ENCODE measurements at places on chromosomes 6 and 20. TPM values are rescaled to one million over a fixed set of nuclear protein-coding genes. Genes with fewer than 3 reads are reported as not detected.

PHACTR1 gene
- total RNA-seq = 3.7 TPM

DDRGK1 gene
- total RNA-seq = 52.5 TPM

LIN28B gene
- total RNA-seq = not detected

ECT2L gene
- 6.8 TPM for total RNA-seq

- H3K4me3 ChIP-seq = no peak overlapping the region
- no peak for DNase-seq
- no peaks in the 10 kb centered on the region for H3K27me3 ChIP-seq
- no peaks in the 10 kb centered on the region for H3K4me1 ChIP-seq
- no peaks in the 10 kb centered on the region for H3K36me3 ChIP-seq
Observed at GRCh38 chr6:108779536-108780275, 68.5 kb upstream of the ARMC2 start.

- no peak overlapping the region for H3K4me3 ChIP-seq
- DNase-seq = no peak
- H3K27me3 ChIP-seq = no peaks in the 10 kb centered on the region
- H3K36me3 ChIP-seq = no peaks in the 10 kb centered on the region
- H3K27ac ChIP-seq = no peak overlapping the region
- H3K4me1 ChIP-seq = no peaks in the 10 kb centered on the region
Observed at GRCh38 chr20:31641391-31641790, 3.7 kb downstream of the COX4I2 start.

DNA sequence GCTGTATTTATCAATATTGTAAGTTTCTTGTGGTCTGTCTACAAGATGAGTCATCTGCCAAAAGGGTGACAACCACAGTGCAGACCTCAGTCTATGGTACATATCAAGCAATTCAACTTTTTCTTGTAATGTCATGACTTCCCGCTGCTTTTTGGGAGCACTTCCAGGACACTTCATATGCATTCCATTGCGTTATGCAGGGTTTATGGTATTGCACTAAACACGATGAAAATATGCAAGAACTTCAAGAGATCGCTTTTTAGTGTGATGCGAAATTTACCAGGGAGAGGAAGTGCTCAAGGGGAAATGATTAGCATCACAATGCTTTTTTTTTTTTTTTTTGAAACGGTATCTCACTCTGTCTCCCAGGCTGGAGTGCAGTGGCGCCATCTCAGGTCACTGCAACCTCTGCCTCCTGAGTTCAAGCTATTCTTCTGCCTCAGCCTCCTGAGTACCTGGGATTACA, 166.5 kb downstream of the TFAP2A start:
- H3K4me3 ChIP-seq = no peak overlapping the region
- no peaks in the 10 kb centered on the region for H3K27me3 ChIP-seq
- no peaks in the 10 kb centered on the region for H3K36me3 ChIP-seq
- no peak for DNase-seq

GRCh38 chr20:50277064-50277415, 86.4 kb downstream of the CEBPB start:
- peaks cover 2% of the 10 kb centered on the region for H3K4me1 ChIP-seq
- no peak for DNase-seq
- H3K36me3 ChIP-seq = no peaks in the 10 kb centered on the region
- no peak overlapping the region for H3K27ac ChIP-seq
- H3K27me3 ChIP-seq = no peaks in the 10 kb centered on the region

DNA sequence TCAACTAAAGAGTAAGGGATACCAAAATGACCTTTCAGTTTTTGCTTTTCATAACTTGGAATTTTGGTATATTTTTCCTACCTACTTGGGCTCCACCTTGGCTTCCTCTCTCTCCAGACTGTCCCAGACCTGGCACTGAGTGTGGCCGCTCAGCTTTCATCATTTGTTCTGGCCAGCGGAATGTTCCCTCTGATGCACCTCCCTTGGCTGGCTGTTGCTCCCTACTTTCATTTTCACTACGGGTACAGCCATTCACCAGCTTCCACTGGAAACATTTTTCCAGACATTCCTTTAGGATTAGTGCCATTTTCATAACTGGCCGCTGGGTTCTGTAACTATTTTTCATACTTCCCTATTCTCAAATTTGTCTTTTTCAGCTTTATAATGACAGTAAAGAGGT, 487.4 kb downstream of the TENT5A start:
- H3K4me1 ChIP-seq = no peaks in the 10 kb centered on the region
- H3K4me3 ChIP-seq = peak overlapping the region; percentile 20
- DNase-seq = no peak
- no peaks in the 10 kb centered on the region for H3K27me3 ChIP-seq

GRCh38 chr6:111603685-111604084, 2.0 kb downstream of the TRAF3IP2 start:
- DNase-seq = no peak
- H3K4me1 ChIP-seq = peaks cover 19% of the 10 kb centered on the region
- no peaks in the 10 kb centered on the region for H3K27me3 ChIP-seq
- H3K36me3 ChIP-seq = no peaks in the 10 kb centered on the region
- H3K4me3 ChIP-seq = peak overlapping the region; percentile 45

DNA sequence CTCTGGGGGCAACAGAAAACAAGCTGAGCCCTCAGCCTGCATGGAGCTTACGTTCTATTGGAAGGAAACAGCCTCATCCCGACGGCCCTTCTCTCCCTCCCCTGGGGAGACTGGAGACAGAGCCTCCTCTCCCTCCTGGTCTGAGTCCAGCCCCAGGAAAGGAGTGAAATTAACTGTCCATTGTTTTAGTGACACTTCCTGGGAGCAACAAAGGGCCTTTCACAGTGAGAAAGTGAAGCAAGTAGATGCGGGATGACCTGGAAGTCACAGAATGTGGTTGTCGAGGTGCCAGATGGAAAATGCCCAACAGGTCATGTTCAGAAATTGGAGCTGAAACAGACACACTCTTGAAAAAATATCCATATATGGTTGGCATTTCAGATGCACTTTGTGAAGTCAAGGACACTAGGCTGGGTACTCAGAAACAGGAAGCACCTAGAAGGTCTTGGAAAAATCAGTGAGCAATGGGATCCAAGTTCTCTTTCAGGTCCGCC, 77.8 kb downstream of the TFAP2C start:
- no peaks in the 10 kb centered on the region for H3K4me1 ChIP-seq
- H3K27ac ChIP-seq = no peak overlapping the region
- H3K27me3 ChIP-seq = no peaks in the 10 kb centered on the region
- H3K36me3 ChIP-seq = no peaks in the 10 kb centered on the region

DNA sequence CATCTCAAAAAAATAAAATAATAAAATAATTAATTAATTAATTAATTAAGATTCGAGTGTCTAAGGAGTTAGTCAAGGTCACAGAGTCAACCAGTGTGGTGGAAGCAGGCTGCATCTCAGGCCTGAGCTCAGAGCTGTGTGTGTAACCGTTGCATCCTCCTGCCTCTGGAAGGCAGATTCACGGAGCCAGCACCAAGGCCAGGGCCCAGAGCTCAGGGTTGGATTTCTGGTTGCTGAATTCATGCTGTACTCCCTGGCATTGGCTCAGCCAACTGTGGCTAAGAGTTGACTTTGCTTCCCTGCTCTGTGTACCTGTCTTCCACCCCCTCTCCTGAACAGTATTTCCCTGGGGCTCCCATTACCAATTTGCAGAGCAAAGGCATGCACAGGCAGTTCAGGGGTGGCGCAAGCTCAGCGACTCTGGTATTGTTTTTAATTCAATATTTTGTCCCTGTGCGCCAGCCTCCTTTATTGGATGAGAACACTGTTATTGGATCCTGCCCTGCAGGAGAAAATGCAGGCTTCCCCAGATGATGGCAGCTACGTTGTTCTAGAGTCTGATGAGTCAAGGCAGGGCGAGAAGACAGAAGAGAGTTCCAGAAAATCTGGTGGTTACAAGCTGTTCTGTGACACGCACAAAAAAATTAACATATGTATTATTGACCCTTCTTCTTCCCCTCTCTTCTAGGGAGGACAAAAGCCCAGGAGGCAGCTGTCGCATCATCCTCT, 12.3 kb upstream of the CTNNBL1 start:
- H3K27ac ChIP-seq = no peak overlapping the region
- no peak for DNase-seq
- no peak overlapping the region for H3K4me3 ChIP-seq
- H3K36me3 ChIP-seq = no peaks in the 10 kb centered on the region
- no peaks in the 10 kb centered on the region for H3K4me1 ChIP-seq
- H3K27me3 ChIP-seq = no peaks in the 10 kb centered on the region

- no peak overlapping the region for H3K4me3 ChIP-seq
- no peaks in the 10 kb centered on the region for H3K4me1 ChIP-seq
- H3K27ac ChIP-seq = no peak overlapping the region
- H3K27me3 ChIP-seq = no peaks in the 10 kb centered on the region
- DNase-seq = no peak
Observed at GRCh38 chr6:90078513-90079289, 184.4 kb downstream of the GJA10 start.

DNA sequence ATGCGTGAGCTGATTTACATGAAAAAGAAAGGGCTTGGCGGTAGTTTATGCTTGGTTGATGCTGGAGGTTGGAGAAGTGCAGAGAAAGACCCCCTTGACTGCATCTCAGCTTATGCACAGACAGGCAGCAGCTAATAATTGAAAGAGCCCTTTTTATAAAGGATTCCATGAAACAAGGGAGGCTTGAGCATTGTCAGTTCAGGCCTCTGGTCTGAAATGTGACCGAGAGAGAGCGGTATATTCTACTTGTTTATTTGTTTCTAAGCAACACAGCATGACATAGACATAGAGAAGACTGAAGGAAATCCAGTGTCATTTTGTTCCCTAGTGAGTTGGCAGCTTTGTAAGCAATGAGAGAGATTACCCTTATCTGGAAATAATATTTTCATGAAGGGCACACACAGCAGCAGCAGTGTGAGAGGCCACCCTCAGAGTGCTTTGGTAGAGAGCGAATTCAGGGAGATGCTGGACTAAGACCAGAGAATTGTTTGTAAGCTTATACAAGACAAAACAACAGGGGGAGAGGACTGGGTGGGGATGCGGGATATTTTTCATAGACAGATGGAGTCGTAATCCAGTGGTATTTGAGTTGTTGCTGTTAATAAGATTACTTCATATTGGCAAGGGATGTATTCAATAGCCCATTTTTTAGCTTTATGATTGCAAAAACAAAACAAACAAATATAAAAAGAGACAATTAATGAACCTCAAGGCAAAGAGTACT, 34.6 kb upstream of the LAMA2 start:
- no peaks in the 10 kb centered on the region for H3K27me3 ChIP-seq
- no peak overlapping the region for H3K27ac ChIP-seq
- no peaks in the 10 kb centered on the region for H3K4me1 ChIP-seq
- no peak for DNase-seq
- no peaks in the 10 kb centered on the region for H3K36me3 ChIP-seq

DNA sequence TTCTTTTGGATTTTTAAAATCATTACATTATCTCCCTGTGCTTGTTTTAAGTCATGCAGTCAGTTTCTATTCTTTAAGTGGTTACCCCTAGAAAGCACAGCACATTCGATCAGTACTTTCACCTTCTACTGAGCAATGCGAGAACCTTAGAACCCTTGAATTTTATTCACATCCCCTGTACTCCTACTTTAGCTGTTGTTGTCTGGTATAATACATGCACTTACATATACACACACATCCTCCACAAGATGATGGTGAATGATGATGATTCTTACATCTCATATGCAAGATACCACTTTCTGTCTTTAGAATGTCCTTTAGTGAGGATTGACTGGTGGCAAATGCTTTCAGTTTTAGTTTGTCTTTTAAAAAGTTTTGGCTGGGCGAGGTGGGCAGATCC, 5.7 kb downstream of the CDC40 start:
- no peak for DNase-seq
- H3K27me3 ChIP-seq = no peaks in the 10 kb centered on the region
- H3K4me3 ChIP-seq = no peak overlapping the region
- peaks cover 9% of the 10 kb centered on the region for H3K4me1 ChIP-seq
- no peaks in the 10 kb centered on the region for H3K36me3 ChIP-seq

DNA sequence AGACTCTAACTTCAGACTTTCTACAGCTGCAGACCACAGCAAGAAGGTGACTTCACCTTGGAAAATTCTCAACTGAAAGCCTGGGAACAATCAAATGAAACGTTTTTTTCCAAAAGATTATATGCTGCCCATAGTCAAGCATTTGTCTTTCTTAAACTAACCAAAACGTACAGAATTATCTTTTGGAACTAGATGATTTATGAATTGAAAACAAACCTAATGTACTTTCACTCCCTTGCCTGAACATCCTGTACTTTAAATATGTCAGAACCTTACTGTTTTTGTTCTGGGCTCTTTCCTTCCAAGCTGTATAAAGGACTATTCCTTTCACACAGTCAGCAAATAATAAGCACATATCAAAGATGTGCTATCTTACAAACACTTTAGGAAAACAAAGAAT, 62.4 kb upstream of the TNFAIP3 start:
- H3K27ac ChIP-seq = peak overlapping the region; percentile 58
- no peaks in the 10 kb centered on the region for H3K36me3 ChIP-seq
- no peak for DNase-seq
- H3K4me3 ChIP-seq = no peak overlapping the region
- H3K27me3 ChIP-seq = no peaks in the 10 kb centered on the region
